ENCODE measurements at places on chromosomes 7 and 10.

DNA sequence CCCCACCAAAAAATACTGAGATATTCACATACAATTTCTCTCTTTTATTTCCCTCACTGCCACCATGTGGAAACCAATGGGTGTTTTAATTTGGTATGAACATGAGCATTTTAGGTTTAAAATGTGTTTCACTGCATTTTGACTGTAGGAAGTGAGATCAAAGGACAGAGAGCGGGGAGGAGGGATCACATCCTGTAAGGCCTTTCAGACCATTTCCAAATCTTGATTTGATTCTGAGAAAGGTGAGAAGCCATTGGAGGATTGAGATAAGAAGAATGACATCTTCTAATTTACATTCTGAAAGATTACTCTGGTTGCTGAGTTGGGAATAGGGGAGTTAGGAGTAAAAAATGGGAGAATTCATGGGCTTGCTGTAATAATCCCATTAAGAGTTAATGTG, 42.5 kb downstream of the GPR141 start:
- no peak for DNase-seq
- peaks cover 8% of the 10 kb centered on the region for H3K4me1 ChIP-seq
- H3K36me3 ChIP-seq: no peaks in the 10 kb centered on the region
- H3K27me3 ChIP-seq: no peaks in the 10 kb centered on the region
- H3K27ac ChIP-seq: no peak overlapping the region

DNA sequence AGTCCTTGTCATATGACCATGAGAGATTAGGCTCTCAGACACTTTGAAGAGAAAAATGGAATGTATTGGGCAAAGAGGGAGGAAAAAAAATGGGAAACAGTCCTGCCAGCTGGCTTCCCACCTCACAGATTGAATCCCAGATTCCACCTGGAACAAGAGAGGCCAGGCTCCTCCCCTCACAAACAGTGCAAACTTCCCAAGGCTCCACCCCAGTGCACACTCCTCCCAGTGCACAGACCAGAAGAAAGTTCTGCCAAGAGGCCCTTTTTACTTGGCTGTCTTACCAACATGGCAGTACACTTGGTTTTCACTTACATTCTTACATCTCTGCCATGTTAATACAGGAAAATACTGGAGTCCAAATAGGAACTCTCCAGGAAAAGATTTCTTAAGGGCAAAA, 202.3 kb downstream of the AHR start:
- no peak for DNase-seq
- H3K4me1 ChIP-seq: no peaks in the 10 kb centered on the region
- no peaks in the 10 kb centered on the region for H3K27me3 ChIP-seq
- no peaks in the 10 kb centered on the region for H3K36me3 ChIP-seq

DNA sequence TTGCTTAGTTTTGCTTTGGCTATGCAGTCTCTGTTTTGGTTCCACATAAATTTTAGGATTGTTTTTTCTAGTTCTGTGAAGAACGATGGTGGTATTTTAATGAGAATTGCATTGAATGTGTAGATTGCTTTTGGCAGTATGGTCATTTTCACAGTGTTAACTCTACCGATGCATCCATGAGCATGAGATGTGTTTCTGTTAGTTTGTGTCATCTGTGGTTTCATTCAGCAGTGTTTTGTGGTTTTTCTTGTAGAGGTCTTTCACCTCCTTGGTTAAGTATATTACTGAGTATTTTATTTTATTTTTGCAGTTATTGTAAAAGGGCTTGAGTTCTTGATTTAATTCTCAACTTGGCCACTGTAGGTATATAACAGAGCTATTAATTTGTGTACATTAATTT, 78.2 kb upstream of the ZNF92 start:
- H3K36me3 ChIP-seq: no peaks in the 10 kb centered on the region
- H3K27me3 ChIP-seq: peaks cover 8% of the 10 kb centered on the region
- no peak overlapping the region for H3K4me3 ChIP-seq
- DNase-seq: no peak

- H3K36me3 ChIP-seq: no peaks in the 10 kb centered on the region
- H3K4me3 ChIP-seq: no peak overlapping the region
- peaks cover 89% of the 10 kb centered on the region for H3K27me3 ChIP-seq
- H3K4me1 ChIP-seq: peaks cover 12% of the 10 kb centered on the region
Observed at GRCh38 chr10:117532451-117533107, 10.0 kb upstream of the EMX2 start.

DNA sequence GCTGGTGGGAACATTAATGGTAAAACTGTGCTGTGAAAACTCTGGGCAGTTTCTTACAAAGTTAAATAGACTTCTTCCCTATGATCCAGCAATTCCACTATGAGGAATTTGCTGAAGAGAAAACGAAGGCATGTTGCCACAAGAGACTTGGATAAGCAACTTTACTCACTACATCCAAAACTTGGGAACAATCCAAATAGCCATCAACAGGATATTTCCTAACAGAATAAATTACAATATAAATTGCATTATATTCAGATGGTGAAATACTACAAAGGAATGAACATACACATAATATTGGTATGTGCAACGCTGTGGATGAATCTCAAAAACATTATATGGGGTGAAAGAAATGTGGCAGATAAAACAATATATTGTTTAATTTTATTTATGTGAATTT, 21.4 kb upstream of the MKI67 start:
- H3K27ac ChIP-seq: no peak overlapping the region
- H3K27me3 ChIP-seq: no peaks in the 10 kb centered on the region
- DNase-seq: no peak
- peaks cover 5% of the 10 kb centered on the region for H3K4me1 ChIP-seq

GRCh38 chr7:30181211-30181610, 46.4 kb downstream of the MTURN start:
- DNase-seq: no peak
- H3K4me3 ChIP-seq: no peak overlapping the region
- no peak overlapping the region for H3K27ac ChIP-seq
- peaks cover 6% of the 10 kb centered on the region for H3K4me1 ChIP-seq
- H3K27me3 ChIP-seq: no peaks in the 10 kb centered on the region

- H3K27ac ChIP-seq: no peak overlapping the region
- peak; percentile 75 for DNase-seq
- H3K4me1 ChIP-seq: peaks cover 57% of the 10 kb centered on the region
- H3K36me3 ChIP-seq: peaks cover 2% of the 10 kb centered on the region
- H3K4me3 ChIP-seq: peak overlapping the region; percentile 50
- peaks cover 98% of the 10 kb centered on the region for H3K27me3 ChIP-seq
Observed at GRCh38 chr7:101169838-101170551, 4.6 kb upstream of the VGF start.

DNA sequence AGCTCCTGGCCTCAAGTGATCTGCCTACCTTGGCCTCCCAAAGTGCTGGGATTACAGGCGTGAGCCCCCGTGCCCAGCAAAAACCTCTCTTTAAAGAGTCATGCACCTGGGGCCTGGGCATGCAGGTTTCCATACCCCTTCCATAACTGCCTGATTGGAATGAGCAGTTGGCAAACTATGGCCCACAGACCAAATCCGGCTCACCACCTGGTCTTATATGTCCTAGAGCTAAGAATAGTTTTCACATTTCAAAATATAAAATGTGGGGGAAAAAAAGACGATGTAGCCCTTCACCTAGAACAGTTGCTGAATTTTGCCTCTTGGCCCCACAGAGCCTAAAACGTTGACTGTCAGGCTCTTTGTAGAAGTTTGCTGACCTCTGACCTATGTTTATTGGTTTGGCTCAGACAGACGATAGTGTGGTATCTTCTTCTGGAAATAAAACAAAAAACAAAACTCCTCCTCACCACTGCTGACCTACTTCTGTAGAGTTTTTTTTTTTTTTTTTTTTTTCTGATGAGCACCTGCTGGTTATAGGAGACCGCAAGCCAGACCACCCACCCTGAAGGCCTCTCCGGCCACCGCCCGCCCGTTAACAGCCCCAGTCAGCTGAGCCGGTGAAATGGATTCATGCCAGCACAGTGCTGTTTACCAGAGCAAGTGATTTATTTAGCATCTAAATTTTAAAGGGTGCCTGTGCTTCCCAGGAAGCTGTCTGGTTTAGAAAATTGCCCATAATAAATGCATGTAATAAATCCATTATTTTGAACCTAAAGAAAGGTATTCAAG, 33.5 kb upstream of the SFRP5 start:
- H3K4me3 ChIP-seq: no peak overlapping the region
- H3K27me3 ChIP-seq: no peaks in the 10 kb centered on the region
- H3K36me3 ChIP-seq: no peaks in the 10 kb centered on the region
- H3K27ac ChIP-seq: no peak overlapping the region
- peaks cover 5% of the 10 kb centered on the region for H3K4me1 ChIP-seq
- no peak for DNase-seq

- DNase-seq: peak; percentile 4
- H3K4me3 ChIP-seq: no peak overlapping the region
- H3K27ac ChIP-seq: peak overlapping the region; percentile 99
Observed at GRCh38 chr7:73521636-73522104, 423 bp downstream of the BAZ1B start.

Data from naive thymus-derived CD8-positive, alpha-beta T cell (primary cell).